ENCODE measurements at places on chromosomes 5 and 9. TPM values are rescaled to one million over a fixed set of nuclear protein-coding genes. Genes with fewer than 3 reads are reported as not detected.

DNA sequence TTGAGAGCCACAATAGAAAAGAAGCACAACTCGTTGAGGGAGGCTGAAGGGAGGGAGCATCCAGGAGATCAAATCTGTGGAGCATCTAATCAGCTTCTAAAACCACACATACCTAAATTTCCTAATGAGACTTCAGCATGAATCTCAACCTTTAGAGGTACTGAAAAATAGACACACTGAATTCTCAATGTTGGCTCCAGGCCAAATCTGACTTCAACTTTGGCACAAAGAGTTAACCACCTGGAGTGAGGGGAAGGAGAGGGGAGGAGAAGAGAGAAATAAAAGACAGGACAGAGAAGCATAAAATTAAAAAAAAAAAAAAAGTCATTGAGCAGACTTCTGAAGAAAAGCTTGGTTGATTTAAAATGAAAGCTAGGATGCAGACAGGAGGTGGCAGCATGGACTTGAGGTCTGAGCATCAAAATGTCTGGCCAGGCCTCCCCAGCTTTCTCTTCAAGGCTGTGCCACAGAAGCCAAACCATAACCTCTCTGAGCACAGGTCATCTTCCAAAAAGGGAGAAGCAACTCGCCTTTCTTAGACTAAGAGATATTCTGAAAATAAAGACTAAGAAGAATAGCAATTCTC lies 205.6 kb downstream of the DENND1A start:
- H3K4me1 ChIP-seq, result no peaks in the 10 kb centered on the region
- DNase-seq, result no peak
- H3K36me3 ChIP-seq, result no peaks in the 10 kb centered on the region
- H3K4me3 ChIP-seq, result no peak overlapping the region
- H3K27me3 ChIP-seq, result no peaks in the 10 kb centered on the region
- H3K27ac ChIP-seq, result no peak overlapping the region

FGF1 gene
- polyA plus RNA-seq, result 1.8 TPM

- H3K36me3 ChIP-seq, result peaks cover 11% of the 10 kb centered on the region
- H3K27me3 ChIP-seq, result no peaks in the 10 kb centered on the region
- no peak for DNase-seq
- no peak overlapping the region for H3K4me3 ChIP-seq
- H3K4me1 ChIP-seq, result peaks cover 64% of the 10 kb centered on the region
Observed at GRCh38 chr5:151078490-151079262, 2.2 kb downstream of the TNIP1 start.

DNA sequence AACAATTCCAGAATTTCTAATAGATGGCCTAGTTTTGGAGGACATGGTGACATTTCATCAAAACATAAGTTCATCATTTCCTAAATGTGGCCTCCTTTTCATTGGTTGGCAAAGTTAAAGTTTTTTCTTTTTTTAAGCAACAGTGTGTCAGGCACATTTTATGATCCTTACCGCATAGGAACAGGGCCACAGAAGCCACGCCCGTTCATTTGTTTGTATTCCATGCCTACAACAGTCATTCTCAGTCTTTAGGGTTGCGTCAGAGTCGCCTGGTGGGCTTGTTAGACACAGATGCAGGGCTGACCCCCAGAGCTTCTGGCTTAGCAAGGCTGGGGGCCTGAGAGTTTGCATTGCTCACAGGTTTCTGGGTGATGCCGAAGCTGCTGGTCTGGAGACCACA lies 130.2 kb downstream of the HSD17B3 start:
- peaks cover 10% of the 10 kb centered on the region for H3K27me3 ChIP-seq
- DNase-seq, result no peak
- H3K27ac ChIP-seq, result no peak overlapping the region
- no peak overlapping the region for H3K4me3 ChIP-seq

OR13C2 gene
- not detected for polyA plus RNA-seq

DNA sequence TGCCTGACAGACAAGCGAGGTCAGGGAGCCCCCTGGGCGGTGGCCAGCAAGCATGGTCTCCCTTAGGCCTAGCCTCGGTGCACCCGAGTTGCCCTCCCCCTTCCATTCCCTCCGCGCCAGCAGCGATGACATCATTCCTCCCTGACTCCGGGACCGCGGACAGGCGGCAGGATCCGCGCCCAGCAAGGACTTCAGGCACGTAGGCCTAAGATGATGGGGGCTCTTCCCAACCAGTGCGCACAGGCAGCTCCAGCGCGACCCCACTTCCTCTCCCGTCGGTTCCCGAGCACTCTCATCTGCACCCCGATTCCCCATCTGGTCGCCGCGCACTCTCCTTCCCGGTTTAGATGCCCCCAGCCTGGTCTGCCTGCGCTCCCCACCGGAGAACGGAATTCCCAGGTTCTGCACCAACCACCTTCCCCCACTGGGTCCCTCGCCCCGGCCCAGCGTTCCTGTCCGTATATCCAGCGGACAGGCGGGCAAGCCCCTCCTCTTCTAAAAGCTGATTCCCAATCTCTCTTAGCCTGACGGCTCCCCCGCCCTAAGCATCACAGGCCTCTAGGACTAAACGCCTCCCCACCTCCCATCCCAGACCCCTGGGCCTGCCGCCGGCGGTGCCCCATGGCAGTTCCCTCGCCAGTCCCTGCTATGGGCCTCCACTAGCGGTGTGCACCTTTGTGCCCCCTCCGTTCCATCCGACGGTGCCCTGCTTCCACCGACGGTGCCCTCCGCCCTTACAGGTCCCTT lies 931 bp downstream of the FAM219A start:
- peak overlapping the region; percentile 74 for H3K4me3 ChIP-seq

DNA sequence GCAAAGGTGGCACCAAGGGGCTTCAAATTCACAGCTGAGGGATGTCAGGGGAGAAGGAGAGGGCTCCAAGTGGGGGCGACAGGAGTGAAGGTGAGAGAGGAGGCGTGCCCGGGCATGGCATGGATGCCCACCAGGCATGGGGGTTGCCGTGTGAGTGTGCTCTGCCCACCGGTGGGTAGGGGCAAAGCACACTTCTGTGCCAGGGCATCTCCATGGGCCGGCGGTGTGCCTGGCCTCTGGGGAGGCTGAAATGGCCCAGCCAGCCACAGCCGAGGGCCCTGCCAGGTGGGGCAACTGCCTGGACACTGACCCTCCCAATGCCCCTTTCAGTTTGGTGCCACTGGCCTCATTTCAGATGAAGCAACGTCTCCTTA lies 14.0 kb upstream of the RNU6ATAC start:
- H3K36me3 ChIP-seq, result no peaks in the 10 kb centered on the region
- H3K4me3 ChIP-seq, result no peak overlapping the region
- DNase-seq, result no peak
- peaks cover 24% of the 10 kb centered on the region for H3K27me3 ChIP-seq
- H3K4me1 ChIP-seq, result peaks cover 3% of the 10 kb centered on the region
- H3K27ac ChIP-seq, result no peak overlapping the region

- H3K36me3 ChIP-seq, result peaks cover 14% of the 10 kb centered on the region
- H3K4me3 ChIP-seq, result no peak overlapping the region
- no peaks in the 10 kb centered on the region for H3K27me3 ChIP-seq
- no peak overlapping the region for H3K27ac ChIP-seq
Observed at GRCh38 chr9:127783111-127784008, 2.5 kb upstream of the CDK9 start.

DNA sequence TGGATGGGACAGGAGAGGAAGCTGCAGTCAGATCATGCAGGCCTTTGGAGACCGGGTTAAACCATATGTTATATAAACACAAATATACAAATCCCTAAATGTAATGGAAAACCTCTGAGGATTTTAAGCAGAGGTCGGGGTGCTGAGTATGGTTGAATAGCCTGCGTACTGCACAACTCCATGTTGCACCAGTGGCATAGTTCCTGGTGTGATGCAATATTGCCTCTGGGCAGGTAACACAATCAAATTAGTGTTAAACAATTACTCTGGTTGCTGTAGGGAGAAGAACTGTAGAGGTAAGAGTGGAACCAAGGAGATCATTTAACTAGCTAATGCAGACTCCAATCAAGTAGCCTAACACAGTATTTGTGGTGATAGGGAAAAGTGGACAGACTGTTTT lies 21.3 kb upstream of the RNF145 start:
- no peaks in the 10 kb centered on the region for H3K36me3 ChIP-seq
- H3K4me3 ChIP-seq, result no peak overlapping the region
- H3K27me3 ChIP-seq, result no peaks in the 10 kb centered on the region
- no peak for DNase-seq

- no peaks in the 10 kb centered on the region for H3K4me1 ChIP-seq
- no peak overlapping the region for H3K27ac ChIP-seq
- no peaks in the 10 kb centered on the region for H3K36me3 ChIP-seq
- H3K27me3 ChIP-seq, result no peaks in the 10 kb centered on the region
- DNase-seq, result no peak
Observed at GRCh38 chr5:74567411-74567995, 73.0 kb downstream of the ENC1 start.

GRCh38 chr9:135385793-135386192 lies 93.8 kb upstream of the PPP1R26 start:
- no peaks in the 10 kb centered on the region for H3K27me3 ChIP-seq
- DNase-seq, result no peak
- H3K4me1 ChIP-seq, result no peaks in the 10 kb centered on the region
- no peak overlapping the region for H3K27ac ChIP-seq
- no peaks in the 10 kb centered on the region for H3K36me3 ChIP-seq

- no peaks in the 10 kb centered on the region for H3K36me3 ChIP-seq
- peak overlapping the region; percentile 36 for H3K27ac ChIP-seq
- DNase-seq, result no peak
- peak overlapping the region; percentile 76 for H3K4me3 ChIP-seq
- H3K27me3 ChIP-seq, result no peaks in the 10 kb centered on the region
Observed at GRCh38 chr5:181217111-181217802, 5.8 kb upstream of the TRIM41 start.

VAV2 gene
- polyA plus RNA-seq, result 16.4 TPM

PDE6A gene
- 0.05 TPM for polyA plus RNA-seq

DNA sequence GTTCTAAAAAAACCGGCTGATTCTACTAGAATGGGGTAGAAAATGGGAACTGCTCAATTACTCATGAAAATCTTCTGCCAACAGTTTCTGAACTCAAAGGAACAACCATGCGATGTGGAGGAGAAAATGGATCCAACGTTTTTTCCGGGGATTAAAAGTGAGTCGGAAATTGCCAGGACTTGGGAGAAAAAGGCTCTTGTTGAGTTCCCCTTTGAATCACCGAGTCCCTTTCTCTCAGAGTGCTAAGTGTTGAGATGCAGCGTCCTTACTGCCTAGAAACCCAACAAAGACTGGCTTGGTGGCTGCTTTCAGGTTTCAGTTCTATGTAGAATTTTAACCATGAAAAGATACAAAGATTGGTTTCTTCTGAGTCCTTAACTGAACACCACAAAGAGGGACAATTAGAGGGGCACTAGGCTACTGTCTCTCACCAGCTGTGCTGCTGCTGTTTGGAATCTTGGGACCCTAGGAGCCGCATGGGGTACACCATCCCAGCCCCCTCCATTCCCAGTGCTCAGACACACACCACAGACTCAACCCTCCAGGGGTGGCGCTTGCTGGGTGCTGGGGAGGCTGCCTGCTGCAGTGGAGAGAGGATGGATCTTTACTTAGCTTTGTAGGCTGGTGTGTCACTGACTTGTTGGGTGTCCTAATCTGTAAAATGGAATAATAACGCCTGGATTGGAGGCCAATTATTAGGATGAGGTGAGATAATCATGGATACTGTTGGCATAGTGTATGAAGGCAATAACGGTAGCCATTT lies 21.5 kb upstream of the NEUROG1 start:
- H3K27ac ChIP-seq, result no peak overlapping the region
- DNase-seq, result no peak
- peaks cover 4% of the 10 kb centered on the region for H3K4me1 ChIP-seq
- H3K36me3 ChIP-seq, result no peaks in the 10 kb centered on the region

SGCD gene
- polyA plus RNA-seq, result not detected

CRB2 gene
- not detected for polyA plus RNA-seq

- no peak overlapping the region for H3K4me3 ChIP-seq
- no peaks in the 10 kb centered on the region for H3K36me3 ChIP-seq
- DNase-seq, result no peak
- no peak overlapping the region for H3K27ac ChIP-seq
- H3K27me3 ChIP-seq, result no peaks in the 10 kb centered on the region
Observed at GRCh38 chr9:94153905-94154304, 69.6 kb downstream of the PTPDC1 start.

DNA sequence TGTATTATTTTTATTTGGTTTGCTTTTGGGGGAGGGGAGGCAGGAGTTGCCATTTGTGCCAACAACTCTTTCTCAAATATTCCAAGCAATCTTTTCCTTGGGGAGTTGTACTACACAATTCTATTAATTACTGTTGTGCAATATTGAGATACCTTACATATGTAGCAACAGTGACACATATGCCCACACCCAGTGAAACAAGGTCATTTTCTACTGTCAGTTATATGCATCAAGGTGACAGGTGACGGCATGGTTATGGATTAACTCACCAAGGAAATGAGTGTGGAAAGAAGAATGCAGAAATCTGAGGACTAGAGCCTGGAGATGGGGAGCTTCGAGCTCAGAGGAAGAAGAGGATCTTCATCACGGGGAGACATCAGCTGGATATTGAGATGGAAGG lies 17.9 kb upstream of the MSMP start:
- no peak overlapping the region for H3K4me3 ChIP-seq
- H3K27ac ChIP-seq, result no peak overlapping the region
- no peaks in the 10 kb centered on the region for H3K36me3 ChIP-seq
- peaks cover 11% of the 10 kb centered on the region for H3K4me1 ChIP-seq

DNA sequence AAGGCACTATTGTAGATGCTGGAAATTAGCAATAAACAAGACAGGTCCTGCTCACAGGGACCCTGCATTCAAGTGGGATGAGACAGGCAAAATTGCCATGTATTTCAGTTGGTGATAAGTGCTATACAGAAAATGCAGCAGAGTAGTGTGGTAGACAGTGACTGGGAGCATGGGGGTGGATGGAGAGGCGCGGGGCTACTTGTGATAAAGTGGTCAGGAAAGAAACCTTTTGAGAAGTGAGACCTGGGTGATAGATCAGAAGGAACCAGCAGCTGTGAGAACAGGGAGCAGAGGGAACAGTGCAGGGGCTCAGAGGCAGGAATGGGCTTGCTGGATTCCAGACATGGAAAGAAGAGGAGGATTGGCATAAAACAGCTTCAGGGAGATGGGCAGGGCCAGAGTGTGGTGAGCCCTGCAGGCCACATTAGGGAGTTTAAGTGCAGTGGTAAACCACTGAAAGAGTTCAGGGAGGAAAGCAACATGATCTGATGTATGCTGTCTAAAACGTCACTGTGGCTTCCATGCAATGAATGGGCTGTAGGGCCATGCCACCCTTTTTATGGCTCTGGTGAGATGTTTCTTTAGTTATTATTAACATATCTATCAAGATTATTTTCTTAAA lies 7.3 kb downstream of the CRHBP start:
- H3K27ac ChIP-seq, result no peak overlapping the region
- H3K27me3 ChIP-seq, result peaks cover 9% of the 10 kb centered on the region
- H3K4me3 ChIP-seq, result no peak overlapping the region
- H3K4me1 ChIP-seq, result peaks cover 14% of the 10 kb centered on the region

C5orf34 gene
- polyA plus RNA-seq, result 2.7 TPM

DNA sequence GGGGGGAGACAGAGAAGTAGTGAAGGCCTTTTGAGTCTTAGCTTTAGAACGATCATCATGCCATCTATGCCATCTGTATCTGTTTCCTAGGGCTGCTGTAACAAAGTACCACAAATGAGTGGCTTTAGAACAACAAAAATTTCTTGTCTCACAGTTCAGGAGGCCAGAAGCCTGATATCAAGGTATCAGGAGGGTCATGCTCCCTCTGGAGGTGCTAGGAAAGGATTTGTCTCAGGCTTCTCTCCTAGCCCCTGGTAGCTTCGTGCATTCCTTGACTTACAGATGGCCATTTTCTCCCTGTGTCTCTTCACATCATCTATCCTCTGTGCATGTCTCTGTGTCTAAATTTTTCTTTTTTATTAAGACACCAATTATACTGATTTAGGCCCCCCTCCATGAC lies 5.2 kb downstream of the CARD6 start:
- no peak overlapping the region for H3K4me3 ChIP-seq
- H3K36me3 ChIP-seq, result no peaks in the 10 kb centered on the region
- H3K27me3 ChIP-seq, result no peaks in the 10 kb centered on the region
- no peak for DNase-seq
- no peak overlapping the region for H3K27ac ChIP-seq

SLC36A2 gene
- polyA plus RNA-seq, result not detected
